Stimulated activated memory B cell treated with anti-CD40 and anti-IgM and Interleukin-4, amounts not matched to agents 10 μg/mL and 1 μg/mL and 100 μg/mL, for 72 hours (primary cell): ENCODE measurements at places on chromosomes 5 and 9.

GRCh38 chr5:81685471-81685870 is 65.4 kb downstream of the SSBP2 start:
- no peak for ATAC-seq

- ATAC-seq, result no peak
Measured at GRCh38 chr5:15571081-15571480, 71.1 kb downstream of the FBXL7 start.

DNA sequence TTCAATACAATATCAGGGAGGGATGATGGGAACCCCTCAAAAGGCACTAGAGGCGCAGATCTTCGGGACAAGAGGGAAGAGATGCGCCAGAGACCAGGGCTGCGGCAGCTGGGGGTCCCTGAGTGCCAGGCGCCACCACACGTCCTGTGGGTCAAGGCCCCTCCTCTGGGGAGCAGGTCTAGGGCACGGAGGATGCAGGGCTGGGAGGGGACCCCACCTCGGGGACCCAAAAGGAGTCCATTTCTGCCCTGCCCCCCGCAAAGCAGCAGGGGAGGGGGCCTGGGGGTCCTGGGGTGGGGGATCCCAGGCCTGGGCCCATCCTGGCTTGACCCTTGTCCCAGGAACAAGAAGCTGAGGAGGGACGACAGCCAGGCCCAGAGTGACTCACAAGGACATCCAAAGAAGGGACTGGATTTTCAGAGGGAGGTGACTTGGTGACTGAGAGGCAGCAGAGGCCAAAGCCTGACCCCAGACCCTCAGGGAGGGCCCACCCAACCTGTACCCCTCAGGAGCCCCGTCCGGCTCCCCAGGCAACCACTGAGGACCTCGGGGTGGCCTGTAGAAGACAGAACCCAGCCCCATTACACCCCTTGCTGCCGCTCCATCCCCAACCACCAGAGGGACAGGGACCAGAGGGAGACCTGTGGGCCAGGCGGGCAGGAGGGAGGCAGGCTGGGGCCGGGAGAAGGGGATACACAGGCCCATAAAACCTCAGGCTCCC is 54.2 kb downstream of the LRSAM1 start:
- peak; percentile 40 for ATAC-seq

DNA sequence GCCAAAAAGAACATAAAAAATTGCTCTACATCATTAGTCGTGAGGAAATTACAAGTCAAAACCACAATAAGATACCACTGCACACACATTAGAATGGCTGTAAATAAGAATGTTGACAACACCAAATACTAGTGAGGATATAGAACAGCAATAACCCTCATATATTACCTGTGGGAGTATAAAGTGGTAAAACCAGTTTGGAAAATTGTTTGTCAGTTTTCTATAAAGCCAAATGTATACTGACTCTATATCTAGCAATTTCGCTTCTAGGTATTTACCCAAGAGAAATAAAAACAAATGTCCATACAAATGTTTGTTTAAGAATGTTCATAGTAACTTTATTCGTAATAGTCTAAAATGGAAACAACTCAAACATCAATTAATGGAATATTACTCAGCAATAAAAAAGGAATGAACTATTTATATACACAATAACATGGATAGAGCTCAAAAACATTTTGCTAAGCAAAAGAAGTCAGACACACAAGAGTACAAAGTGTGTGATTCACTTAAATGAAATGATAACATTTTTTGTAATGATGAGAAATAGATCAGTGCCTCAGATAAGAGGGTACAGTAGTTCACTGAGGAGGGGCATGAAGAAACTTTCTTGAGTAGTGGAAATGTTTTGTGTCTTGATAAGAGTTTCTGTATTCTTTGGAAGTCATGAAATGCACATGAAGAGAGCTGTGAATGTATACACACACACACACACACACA is 219.6 kb upstream of the ZNF462 start:
- no peak for ATAC-seq

- ATAC-seq, result no peak
Measured at GRCh38 chr5:151779531-151780125, 7.9 kb downstream of the G3BP1 start.

GRCh38 chr9:81814401-81814793 is 113.8 kb upstream of the SPATA31D4 start:
- no peak for ATAC-seq

- no peak for ATAC-seq
Measured at GRCh38 chr9:109600142-109600541, 102.0 kb upstream of the PTPN3 start.

DNA sequence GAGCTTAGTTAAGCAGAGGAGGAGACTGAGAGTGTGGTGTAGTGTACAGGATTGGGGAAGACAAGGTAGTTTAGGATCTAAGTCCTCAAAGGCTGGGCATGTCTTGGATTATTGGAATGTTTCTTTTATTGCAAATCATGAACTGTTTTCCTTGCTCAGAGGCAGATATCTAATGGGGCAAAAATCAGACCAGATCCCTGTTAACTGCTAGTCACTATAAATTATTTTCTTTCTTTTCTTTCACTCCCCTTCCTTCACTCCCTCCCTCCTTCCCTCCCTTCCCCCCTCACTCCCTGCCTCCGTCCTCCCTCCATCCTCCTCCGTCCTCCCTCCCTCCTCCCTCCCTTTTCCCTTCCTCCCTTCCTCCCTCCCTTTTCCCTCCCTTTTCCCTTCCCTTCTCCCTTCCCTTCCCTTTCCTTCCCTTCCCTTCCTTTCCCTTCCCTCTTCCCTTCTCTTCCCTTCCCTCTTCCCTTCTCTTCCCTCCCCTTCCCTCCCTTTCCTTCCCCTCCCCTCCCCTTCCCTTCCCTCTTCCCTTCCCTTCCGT is 117.9 kb downstream of the WDR70 start:
- ATAC-seq, result no peak
